ENCODE measurements at places on chromosomes 1 and 21.

GRCh38 chr1:15139654-15140350 lies 13.7 kb upstream of the TMEM51 start:
- DNase-seq = no peak

GRCh38 chr1:170470121-170470520 lies 61.8 kb upstream of the GORAB start:
- no peak for DNase-seq

DNA sequence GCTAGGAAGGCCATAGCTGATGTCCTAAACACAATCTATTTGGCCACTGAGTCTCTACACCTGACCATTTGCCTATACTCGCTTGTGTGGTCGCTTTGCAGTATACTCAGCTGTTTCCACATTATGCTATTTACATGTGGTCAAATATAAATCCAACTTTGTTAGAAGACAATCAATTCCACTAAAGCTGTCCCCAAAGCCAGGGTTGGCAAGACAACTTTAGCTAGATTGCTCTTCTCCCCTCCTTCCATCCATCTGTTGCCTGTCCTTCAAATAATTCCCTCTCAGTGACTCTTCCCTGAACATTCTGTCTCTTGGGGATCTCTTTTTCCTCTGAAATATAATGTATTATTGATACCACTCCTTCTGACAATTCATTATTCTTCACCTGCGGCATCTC lies 30.1 kb downstream of the AVPR1B start:
- DNase-seq = no peak

- peak; percentile 91 for DNase-seq
These were observed 21.1 kb downstream of the ERRFI1 start for GRCh38 chr1:8004803-8005573.

DNA sequence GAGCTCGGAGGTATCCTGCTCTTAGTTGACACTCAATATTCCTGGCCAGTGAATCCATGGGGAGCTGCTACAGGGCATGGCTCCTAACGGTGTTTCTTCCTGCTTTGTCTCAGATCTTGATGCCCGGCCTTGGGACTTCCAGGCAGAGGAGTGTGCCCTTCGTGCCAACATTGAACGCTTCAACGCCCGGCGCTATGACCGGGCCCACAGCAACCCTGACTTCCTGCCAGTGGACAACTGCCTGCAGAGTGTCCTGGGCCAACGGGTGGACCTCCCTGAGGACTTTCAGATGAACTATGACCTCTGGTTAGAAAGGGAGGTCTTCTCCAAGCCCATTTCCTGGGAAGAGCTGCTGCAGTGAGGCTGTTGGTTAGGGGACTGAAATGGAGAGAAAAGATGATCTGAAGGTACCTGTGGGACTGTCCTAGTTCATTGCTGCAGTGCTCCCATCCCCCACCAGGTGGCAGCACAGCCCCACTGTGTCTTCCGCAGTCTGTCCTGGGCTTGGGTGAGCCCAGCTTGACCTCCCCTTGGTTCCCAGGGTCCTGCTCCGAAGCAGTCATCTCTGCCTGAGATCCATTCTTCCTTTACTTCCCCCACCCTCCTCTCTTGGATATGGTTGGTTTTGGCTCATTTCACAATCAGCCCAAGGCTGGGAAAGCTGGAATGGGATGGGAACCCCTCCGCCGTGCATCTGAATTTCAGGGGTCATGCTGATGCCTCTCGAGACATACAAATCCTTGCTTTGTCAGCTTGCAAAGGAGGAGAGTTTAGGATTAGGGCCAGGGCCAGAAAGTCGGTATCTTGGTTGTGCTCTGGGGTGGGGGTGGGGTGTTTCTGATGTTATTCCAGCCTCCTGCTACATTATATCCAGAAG lies 16.7 kb downstream of the ALX3 start:
- peak; percentile 85 for DNase-seq

GRCh38 chr21:44650973-44651675 lies 3.3 kb downstream of the KRTAP12-4 start:
- DNase-seq = no peak

- no peak for DNase-seq
These were observed 217.6 kb upstream of the NFIA start for GRCh38 chr1:60864722-60865121.

- DNase-seq = no peak
These were observed 155.4 kb upstream of the DUSP10 start for GRCh38 chr1:221897321-221897721.

DNA sequence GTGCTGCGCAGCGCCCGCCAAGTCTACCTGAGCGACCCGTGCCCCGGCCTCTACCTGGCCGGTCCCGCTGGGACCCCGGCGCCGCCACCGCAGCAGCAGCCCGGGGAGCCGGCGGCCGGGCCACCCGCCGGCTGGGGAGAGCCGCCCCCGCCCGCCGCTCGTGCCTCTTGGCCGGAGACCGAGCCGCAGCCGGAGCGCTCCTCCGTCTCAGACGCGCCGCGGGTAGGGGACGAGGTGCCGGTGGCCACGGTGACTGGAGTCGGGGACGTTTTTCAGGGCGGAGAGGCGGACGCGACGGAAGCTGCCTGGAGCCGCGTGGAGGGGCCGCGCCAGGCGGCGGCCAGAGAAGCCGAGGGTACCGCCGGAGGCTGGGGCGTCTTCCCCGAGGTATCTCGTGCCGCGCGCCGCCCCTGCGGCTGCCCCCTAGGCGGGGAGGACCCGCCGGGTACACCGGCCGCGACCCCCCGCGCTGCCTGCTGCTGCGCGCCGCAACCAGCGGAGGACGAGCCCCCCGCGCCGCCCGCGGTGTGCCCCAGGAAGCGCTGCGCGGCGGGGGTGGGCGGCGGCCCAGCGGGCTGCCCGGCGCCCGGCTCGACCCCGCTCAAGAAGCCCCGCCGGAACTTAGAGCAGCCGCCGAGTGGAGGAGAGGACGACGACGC lies 646 bp downstream of the IER5 start:
- peak; percentile 55 for DNase-seq

DNA sequence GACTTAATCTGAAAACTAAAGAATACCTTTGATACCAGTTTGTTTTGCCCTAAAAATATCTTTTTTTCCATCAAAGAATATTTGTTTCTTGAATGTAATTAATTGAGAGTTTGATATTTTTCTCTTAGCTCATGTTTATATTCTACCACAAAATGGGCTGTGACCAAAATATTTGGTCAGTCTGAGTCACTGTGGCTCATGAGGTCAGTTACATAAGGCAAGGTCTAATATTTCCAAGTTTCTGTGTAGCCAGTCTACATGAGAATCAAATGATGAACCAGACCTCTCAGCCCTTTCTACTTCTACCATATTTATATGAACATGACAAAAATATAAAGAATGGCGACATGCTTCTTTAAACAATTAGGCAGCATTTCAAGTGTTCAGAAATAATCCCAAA lies 83.0 kb upstream of the IVNS1ABP start:
- no peak for DNase-seq

DNA sequence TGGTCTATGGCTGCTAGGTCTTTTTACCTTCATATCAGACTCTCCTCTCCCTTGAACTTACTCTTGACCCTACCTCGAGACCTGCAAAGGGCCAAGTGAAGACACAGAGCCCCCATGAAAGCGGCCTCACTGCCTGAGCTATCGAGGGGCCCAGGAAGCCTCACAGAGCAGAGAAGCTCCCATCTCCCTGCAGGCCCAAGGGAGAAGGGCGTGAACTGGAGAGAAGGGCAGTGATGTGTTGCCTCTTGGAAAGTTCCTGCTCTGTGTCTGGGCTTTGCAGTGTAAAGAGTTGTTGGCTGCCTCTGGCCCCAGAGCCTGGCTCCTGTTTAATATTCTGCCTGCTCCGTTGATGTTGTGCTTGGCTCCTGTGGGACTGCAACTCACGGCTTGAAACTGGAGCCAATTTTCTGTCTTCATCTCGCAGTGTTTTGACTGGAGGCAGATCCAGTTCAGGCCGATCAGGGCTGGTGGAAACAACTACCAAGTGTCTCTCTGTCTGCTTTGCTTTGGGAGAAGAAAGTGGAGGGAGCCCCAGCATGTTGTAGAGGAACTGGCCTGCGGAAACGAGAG lies 4.3 kb downstream of the SERTAD4 start:
- peak; percentile 71 for DNase-seq

Data from ovary (tissue), 10 donors.